ENCODE measurements at places on chromosomes 4 and X. TPM values are rescaled to one million over a fixed set of nuclear protein-coding genes. Genes with fewer than 3 reads are reported as not detected.

Gene RS1
- not detected for polyA plus RNA-seq

Gene SSX1
- polyA plus RNA-seq = not detected

DNA sequence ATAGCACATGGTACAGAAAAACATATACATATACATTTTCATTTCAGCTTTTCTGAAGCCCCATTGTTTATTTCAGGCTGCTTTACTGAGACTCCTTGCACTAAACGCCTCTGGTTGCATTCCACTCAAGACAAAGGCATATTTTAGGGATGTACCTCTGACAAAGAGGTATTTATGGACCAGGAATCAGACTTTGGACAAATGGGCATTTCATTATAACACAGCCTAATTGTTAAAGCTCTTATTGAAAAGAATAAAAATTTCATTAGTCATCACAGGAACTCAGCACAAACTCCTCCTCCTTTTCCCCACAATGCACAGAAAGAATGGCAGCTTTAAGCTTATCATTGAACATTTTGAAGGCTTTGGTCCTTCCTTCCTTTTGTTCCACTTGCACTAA lies 62.9 kb upstream of the UGT8 start:
- DNase-seq = peak; percentile 37

Gene PPID
- polyA plus RNA-seq = 15.1 TPM

DNA sequence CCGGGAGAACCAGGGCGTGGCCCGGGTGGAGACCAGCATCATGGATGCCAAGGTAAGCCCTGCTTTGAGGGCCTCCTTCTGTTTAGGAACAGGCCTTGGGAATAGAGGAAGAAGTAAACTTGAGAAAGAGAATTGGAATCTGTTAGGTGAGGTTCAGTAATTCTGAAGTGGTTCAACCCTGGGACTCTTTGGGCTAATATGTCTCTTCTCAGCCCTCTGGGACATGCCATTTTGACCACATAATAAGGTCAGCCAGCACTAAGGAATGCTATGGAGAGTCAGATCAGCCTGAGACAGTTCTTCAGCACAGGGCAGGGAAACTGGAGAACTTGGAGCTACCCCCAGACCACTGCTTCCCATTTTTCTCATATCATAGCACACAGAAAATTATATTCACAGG lies 63.3 kb upstream of the PRPS1 start:
- no peak for DNase-seq

DNA sequence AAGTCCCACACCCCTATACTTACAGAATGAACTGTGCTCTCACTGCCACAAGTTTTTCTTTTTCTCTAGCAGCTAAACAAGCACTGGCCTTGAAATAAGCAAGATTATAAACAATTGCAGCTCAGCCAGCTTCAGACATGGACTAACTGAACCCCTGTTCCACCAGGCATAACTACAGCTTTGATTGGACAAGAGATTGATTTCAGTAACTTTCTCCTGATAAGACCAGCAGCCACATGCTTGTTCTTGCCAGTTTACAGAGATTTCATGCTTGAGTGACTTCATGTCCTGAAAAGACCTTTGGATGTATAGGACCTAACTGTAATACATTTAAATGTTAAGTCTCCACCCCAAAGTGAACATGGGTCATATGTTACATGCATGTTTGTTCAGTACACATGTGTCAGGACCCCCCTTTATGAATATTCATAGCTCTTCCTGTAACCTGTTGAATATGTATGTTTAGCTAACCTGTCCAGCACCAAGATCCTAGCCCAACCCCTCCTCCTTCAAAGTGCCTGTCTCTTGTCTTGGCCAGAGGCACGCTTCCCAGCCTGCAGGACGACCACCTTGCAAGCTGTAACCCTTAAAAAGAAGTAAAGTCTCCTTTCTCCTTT lies 27.9 kb downstream of the ZNF275 start:
- no peak for DNase-seq

DNA sequence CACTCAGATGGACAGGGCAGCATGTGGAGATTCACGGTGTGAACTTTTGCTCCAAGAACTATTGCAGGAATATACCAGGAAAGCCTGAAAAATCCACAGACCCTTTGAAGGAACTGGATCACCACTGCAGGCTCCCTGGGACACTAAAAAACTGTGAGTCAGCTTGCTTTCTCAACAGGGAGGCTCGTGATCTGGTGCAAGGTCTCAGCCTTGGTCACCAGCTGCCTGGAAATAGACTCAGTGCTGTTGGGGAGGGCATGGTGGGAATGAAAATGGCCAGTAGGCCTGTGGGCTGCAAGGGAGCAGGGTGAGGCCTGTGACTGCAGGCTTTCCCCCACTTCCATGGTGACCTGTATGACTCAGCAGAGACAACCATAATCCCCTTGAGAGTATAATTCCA lies 426.4 kb upstream of the RPS6KA3 start:
- no peak for DNase-seq

DNA sequence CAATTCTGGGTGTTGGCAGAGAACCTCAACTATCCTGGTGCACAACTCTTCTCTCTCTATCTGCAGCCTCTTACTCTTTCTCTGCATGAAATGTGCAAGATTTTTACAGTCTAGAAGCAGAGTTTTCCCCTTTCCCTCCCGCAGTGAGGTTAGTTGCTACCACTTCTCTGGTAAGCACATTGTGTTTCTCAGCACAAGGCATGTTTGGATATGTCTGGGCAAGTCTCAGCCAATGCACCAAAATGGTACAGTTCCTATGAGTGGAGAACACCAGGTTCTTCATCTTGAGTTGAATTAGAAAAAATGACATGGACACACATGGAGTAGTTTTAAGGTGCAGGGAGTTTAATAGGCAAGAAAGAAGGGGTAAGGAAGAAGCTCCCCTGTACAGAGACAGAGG lies 187.0 kb downstream of the CCNG2 start:
- DNase-seq = peak; percentile 87

DNA sequence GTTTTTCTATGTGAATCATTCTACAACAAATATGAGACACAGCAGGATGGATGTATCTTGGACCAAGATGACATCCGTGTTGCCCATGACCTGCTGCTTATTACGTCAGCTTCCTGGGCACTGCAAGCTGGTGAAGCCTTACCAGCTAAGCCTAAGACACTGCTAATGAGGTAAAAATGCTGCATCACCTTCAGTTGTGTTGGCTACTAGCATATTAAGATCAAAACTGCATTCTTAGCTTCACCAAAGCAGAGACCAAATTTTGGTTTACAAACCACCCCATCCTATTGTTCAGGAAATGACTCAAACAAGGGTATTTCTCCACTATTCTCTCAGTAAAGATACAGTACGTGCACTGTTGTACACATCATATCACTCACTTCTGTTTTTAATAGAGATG lies 50.3 kb downstream of the MAML3 start:
- DNase-seq = peak; percentile 86

DNA sequence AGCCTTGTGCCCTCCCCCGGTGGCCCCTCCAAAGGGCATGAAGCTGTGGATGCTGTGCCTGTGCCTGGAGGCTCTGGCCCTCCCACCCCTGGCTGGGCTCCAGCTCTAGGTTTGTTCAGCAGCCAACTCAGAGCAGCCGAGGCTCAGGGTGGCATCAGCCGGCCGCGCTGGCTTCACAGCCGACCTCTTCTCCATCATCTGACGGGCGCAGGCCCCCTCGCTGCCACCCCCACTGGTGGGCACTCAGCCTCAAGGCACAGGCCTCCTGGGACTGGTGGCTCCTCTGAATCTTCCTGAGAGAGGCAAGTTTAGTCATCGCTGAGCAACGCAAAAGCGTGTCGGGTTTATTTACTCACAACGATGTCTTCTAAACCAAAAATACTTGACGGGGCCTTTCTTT lies 46.0 kb downstream of the PCGF3 start:
- DNase-seq = no peak

Gene CABS1
- not detected for polyA plus RNA-seq

GRCh38 chrX:44770121-44770520 lies 73.7 kb upstream of the DUSP21 start:
- DNase-seq = peak; percentile 4

DNA sequence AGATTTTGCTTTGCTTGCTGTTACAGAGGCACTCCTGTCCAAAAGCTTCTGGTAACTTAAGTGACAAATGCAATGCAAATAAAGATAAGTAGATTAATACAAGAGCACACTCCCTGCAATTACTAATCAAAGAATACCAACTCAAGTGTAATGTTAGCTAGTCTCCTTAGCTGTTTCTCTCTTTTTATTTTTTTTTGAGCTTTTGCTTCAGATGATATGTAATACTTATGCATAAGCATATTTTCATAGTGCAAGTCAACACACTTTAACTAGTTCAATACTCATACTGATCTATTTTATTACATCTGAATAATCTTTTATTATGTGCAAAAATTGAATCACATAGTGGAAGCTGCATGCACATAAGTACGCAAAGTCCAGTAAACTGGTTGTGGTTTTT lies 2.7 kb downstream of the SLC7A11 start:
- no peak for DNase-seq

- DNase-seq = peak; percentile 98
Observed at GRCh38 chr4:151541389-151542071, 132.6 kb downstream of the FHIP1A start.

- no peak for DNase-seq
Observed at GRCh38 chr4:158098802-158099201, 74.0 kb downstream of the GASK1B start.

Gene CSN1S1
- not detected for polyA plus RNA-seq

Gene ERVMER34-1
- polyA plus RNA-seq = 13.5 TPM

DNA sequence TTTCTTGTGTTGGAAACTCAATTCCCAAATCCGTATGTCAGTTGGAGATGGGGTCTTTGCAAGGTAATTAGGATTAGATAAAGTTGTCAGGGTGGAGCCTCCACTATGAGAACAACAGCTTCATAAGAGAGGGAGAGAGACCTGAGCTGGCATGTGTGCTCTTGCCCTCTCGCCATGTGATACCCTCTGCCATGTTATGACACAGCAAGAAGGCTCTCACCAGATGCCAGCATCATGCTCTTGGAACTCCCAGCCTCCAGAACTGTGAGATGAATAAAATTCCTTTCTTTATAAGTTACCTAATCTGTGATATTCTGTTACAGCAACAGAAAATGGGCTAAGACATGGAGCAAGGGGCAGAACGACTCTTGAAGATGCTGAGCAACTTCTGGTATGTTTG lies 201.9 kb upstream of the BOD1L1 start:
- peak; percentile 58 for DNase-seq

GRCh38 chrX:114532111-114532805 lies 51.6 kb upstream of the HTR2C start:
- DNase-seq = no peak

DNA sequence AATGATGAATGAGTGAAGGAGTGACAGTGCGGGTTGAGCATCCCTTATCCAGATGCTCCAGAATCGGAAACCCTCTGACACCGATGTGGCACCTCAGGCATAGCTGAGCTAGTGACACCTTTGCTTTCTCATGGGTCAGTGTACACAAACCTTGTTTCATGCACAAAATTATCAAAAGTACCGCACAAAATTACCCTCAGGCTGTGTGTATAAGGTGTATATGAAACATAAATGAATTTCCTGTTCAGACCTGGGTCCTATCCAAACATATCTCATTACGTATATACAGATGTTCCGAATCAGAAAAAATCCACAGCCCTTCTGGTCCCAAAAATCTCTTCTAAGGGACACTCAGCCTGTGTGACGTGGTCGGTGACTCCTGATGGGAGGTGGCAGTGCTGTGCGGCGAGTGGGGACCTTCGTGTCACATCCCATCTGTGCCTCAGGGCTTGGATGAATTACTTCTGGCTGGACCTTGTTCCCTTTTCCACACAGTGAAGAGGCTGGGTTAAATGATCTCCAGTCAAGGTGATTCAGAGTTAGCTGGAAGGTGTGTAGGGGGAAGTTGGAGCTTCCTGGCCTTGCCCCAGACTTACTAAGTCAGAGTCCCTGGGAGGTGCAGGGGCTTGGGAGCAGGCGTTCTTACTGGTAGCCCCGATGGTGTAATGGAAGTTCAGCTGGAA lies 18.8 kb downstream of the RGS12 start:
- peak; percentile 66 for DNase-seq

Gene CRLF2
- polyA plus RNA-seq = not detected

Gene TEX13B
- polyA plus RNA-seq = not detected

DNA sequence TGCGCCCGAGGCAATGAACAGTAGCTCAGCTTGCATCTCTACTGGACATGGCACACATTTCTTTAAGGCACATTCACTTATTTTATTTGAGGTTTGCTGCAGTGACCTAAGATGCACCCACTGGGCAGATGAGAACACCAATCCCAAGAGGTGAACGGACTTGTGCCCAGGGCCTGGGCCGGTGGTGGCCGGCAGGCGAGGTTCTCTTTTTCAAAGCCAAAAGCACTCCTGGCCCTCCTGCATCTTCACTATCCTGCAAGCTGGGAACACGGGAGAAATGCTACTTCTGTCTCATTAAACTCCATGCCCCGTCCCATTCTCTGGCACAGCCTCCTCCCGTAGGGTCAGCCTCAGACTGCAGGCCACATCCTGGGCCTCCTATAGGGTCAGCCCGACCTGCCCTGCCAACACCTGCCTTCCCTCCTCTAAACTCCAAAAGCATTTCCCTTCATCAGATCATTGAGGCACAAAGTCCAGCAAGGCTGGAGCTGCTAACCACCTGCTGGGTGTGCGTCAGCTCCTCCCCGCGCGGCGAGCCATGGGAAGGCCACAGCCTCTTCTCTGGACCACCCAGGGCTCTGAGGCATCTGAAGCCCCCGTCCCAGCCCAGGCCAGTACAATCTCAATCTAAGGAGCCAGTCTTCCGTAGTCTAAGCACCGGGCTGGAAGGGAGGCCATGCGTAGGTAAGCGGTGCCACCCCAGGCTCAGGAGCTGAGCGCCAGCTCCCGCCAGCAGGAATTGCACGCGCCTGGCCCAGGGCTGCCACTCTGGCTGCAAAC lies 166.1 kb downstream of the AFAP1 start:
- DNase-seq = no peak

GRCh38 chr4:54657185-54657550 lies 589 bp upstream of the KIT start:
- no peak for DNase-seq

DNA sequence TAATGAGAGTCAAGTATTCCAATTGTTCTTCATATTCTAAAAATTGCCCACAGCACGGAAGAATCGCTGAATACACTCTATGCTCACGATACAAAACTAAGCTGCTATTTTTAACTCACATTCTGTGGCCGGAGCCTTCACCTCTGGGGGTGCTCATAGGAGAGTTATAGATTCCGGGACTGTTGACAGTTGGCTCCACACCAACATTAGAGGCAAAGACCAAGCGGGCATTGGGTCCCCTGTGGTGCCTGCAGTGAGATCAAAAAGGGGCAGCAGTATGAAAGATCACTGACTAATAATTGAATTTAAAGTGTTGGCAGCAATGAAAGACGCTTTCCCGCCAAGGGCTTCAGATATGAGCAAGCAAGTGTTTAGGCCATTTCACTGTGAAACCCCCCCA lies 146.0 kb downstream of the TMEM144 start:
- no peak for DNase-seq

Gene GRK4
- 2.1 TPM for polyA plus RNA-seq
